ENCODE measurements at places on chromosomes 7 and 10. TPM values are rescaled to one million over a fixed set of nuclear protein-coding genes. Genes with fewer than 3 reads are reported as not detected.

C10orf62 gene
- not detected for polyA plus RNA-seq

ACHE gene
- polyA plus RNA-seq: 0.55 TPM

OPN1SW gene
- not detected for polyA plus RNA-seq

CFAP43 gene
- polyA plus RNA-seq: not detected

EPO gene
- not detected for polyA plus RNA-seq

PRSS1 gene
- polyA plus RNA-seq: not detected

ZNF804B gene
- polyA plus RNA-seq: not detected

DNA sequence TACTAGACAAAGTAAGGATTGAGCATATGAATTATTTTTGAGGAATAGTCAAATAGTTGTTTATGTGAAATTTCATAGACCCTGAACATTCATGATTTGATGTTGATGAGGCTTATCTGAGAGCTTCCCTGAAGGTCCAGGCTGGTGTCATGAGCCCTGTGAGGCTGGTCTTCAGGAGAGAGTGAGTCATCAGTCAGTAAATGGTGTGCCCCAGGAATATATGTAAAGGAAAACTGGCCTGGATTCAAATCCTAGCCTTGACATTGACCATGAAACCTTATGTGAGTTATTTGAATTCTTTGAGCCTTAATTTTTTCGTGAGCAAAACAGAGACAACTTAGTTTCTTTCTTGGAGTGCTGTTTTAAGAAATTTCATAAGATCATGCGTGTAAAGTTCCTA is 6.2 kb downstream of the TMEM236 start:
- DNase-seq: no peak

GRCh38 chr10:51272555-51272954 is 198.3 kb downstream of the PRKG1 start:
- no peak for DNase-seq

DNA sequence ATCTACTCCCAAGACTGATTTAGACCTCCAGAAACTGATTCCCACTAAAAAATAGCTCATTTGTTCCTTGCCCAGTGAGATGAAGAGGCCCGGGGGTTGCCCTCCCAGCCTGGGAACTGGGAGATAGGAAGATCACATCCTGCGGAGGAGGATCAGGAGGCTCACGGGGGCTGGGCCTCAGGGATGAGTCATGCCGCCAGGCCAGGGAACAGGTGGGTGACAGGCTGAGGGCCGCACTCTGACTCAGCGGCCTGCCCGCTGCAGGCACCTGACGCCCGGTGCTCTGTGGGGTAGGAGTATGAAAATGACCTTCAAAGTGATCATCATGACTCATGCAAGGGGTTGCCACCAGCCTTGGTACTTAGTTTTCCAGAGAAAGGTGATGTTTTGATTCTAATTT is 104.5 kb upstream of the ZPBP start:
- no peak for DNase-seq

DNA sequence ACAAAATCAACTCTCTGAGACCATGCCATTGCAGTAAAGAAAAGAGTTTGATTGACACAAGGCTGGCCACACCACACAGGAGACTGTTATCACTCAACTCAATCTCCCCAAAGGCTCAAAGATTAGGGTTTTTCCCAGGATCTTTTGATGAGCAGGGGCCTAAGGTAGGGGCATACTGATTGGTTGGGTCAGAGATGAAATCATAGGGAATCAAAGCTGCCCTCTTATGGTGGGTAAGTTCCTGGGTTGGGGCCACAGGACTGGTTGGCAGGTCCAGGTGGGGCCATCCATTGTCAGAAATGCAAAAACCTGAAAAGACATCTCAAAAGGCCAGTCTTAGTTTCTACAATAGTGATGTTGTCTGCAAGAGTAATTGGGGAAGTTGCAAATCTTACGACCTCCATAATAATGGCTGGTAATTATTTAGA is 91.6 kb downstream of the AKR1D1 start:
- DNase-seq: no peak

- no peak for DNase-seq
Measured at GRCh38 chr10:48490571-48490940, 114.3 kb downstream of the ARHGAP22 start.

DNA sequence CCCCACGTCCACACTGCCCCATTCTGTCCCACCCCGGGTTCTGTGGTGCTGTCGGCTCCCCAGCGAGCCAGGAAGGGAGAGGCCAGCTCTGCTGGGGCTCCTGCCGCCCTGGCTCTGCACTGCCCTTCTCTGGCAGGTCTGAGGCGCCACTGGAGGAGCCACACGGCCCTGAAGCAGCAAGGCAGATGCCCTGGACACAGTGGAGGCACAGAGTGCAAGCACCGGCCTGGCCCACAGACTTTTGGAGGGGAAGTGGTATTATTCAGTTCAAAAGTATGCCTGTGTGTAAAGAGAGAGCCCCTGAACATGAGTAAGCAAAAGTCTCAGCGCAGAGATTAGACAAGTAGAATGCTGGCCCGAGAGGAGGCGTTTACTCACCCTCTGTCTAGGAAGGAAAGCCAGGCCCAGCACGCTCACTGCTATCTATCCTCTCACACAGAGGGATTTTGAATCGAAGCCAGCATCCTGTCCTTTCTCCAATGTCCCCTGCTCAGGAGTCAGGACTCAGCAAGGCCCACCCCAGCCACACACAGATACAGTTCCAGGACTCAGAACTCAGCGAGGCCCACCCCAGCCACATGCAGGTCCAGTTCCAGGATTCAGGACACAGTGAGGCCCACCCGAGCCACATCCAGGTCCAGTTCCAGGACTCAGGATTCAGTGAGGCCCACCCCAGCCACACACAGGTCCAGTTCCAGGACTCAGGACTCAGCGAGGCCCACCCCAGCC is 115.0 kb downstream of the EGFR start:
- DNase-seq: no peak

GRCh38 chr10:91210014-91210413 is 10.4 kb upstream of the PCGF5 start:
- no peak for DNase-seq

DNA sequence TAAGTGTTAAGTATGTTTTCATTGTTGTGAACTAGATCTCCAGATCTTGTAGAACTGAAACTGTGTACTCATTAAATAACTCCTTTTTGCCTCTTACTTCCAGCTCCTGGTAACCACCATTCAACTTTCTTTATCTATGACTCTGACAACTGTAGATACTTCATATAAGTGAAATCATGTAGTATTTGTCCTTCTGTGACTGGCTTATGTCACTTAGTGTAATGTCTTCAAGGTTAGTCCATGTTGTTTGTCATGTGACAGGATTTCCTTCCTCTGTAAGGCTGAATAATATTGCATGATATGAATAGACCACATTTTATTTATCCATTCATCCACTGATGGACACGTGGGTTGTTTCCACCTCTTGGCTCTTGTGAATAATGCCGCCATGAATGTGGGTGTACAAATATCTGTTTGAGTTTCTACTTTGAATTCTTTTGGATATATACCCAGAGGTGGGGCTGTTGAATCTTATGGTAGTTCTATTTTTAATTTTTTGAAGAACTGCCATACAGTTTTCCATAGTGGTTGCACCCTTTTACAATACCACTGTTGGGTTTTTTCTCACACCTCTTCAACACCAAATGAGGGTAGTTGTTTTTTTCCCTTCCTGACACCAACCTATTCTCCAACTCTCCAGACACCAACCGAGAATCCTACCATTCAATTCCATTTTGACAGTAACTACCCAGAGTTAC is 10.7 kb upstream of the FMC1 start:
- no peak for DNase-seq

DNA sequence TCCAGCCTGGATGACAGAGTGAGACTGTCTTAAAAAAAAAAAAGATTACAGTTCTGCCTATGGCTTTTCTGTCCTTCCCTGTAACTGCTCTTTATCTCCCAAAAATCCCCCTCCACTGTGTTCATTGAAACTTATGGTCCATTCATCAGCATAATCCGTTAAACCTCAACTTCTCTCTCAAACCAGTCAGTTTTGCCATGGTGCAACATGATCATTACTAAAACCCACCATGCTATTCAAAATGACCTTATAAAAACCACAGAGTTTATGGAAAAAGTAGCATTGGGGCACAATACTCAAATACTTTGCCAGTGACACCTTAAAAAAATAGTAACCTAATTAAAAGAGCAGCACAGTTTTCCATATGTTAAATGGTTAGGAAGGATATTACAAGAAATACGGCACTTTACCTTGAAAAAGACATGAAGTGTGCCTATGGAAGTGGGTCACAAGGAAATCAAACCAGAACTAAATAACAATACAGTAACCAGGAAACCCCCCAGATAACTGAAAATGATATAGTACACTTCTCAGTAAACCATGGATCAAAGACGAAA is 74.0 kb upstream of the ST8SIA6 start:
- DNase-seq: no peak

GRCh38 chr7:155871211-155871610 is 58.9 kb upstream of the SHH start:
- no peak for DNase-seq

DNA sequence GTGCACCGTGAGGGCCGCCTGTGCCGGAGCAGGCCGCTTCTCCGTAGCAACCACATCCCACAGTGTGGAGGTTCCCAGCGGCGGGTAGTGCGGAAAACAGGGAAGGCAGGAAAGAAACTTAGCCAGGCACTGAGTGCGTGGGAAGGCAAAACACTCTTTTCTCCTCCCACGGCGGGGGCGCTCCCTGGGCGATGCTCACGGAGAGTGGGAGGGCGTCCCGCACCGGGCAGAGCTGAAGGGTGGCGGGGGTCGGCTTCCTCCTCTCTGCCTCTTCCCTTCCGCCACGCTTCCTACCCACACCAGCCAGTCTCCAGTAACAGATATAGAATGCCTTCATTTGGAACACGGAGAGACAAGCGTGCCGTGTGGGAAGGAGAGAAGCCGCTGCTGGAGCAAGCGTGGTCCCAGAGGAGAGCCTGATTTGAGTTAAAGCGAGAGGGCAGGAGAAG is 252.5 kb downstream of the PAXIP1 start:
- no peak for DNase-seq

Measured in naive B cell (primary cell).